Pancreas (tissue), 10 donors: ENCODE measurements at places on chromosomes 6 and 20. TPM values are rescaled to one million over a fixed set of nuclear protein-coding genes. Genes with fewer than 3 reads are reported as not detected.

DNA sequence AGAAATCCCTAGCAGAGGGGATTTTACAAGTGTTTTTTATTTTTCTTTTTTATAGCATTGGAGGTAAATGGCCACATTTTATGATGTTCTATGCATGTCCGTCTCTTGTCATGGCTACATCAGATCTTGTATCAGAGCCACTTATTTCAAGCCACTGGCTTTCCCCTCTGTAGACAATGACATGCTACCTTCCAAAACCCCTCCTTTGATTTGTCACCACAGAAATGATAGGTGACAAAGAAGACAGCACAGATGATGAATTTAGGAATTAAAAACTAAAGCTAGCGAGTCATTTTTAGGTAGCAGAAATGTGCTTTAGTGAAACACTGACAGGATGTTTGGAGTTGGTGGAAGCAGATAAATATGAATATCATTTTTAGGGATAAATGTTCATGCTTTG is 20.8 kb downstream of the PLCB1 start:
- H3K27me3 ChIP-seq, result no peaks in the 10 kb centered on the region
- no peak overlapping the region for H3K4me3 ChIP-seq
- peaks cover 31% of the 10 kb centered on the region for H3K4me1 ChIP-seq
- no peak overlapping the region for H3K27ac ChIP-seq

- H3K27me3 ChIP-seq, result peaks cover 3% of the 10 kb centered on the region
- H3K27ac ChIP-seq, result no peak overlapping the region
- H3K4me3 ChIP-seq, result no peak overlapping the region
- no peaks in the 10 kb centered on the region for H3K36me3 ChIP-seq
- no peak for DNase-seq
These were observed 15.5 kb upstream of the CARMIL1 start for GRCh38 chr6:25263657-25264056.

DNA sequence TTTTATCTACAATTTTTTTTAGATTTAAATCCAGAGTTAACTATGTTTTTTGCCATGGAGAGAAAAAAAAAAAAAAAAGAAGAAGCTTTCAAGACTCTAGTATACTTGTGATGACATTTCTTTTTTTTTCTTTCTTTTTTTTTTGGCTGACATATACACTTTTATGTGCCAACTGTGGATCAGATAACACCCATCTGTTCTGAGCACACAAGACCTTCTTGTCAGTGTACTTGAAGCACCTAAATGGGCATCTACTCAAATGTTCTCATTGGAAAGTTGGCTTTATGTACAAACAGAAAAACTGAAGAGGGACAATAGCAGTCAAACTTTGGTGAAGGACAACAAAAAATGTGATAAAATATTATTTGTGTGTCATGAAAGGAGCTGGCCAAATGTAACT is 904.5 kb downstream of the GRIK2 start:
- no peak for DNase-seq
- H3K27me3 ChIP-seq, result no peaks in the 10 kb centered on the region
- H3K27ac ChIP-seq, result no peak overlapping the region
- H3K4me1 ChIP-seq, result no peaks in the 10 kb centered on the region
- no peak overlapping the region for H3K4me3 ChIP-seq

GRCh38 chr20:56974499-56975250 is 291.8 kb downstream of the BMP7 start:
- DNase-seq, result peak; percentile 26
- H3K36me3 ChIP-seq, result no peaks in the 10 kb centered on the region
- no peak overlapping the region for H3K4me3 ChIP-seq

DNA sequence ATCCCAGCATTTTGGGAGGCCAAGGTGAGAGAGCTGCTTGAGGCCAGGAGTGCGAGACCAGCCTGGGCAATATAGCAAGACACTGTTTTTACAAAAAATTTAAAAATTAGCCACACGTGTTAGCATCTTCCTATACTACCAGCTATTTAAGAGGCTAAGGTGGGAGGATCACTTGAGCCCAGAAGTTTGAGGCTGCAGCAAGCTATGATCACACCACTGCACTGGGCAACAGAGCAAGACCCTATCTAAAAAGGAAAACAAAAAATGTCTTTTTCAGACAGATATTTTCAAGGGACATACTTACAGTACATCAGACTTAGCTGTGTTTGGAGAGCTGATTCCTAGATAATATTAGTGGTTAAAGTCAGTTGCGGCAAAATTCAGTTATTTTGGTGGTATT is 72.9 kb upstream of the XRN2 start:
- H3K36me3 ChIP-seq, result peaks cover 19% of the 10 kb centered on the region
- no peaks in the 10 kb centered on the region for H3K4me1 ChIP-seq
- no peak for DNase-seq
- no peak overlapping the region for H3K27ac ChIP-seq
- no peak overlapping the region for H3K4me3 ChIP-seq

GRCh38 chr6:88298066-88298845 is 132.1 kb upstream of the CNR1 start:
- no peaks in the 10 kb centered on the region for H3K36me3 ChIP-seq
- DNase-seq, result no peak
- no peak overlapping the region for H3K4me3 ChIP-seq
- no peaks in the 10 kb centered on the region for H3K27me3 ChIP-seq
- H3K27ac ChIP-seq, result no peak overlapping the region

- peaks cover 3% of the 10 kb centered on the region for H3K4me1 ChIP-seq
- no peak for DNase-seq
- H3K27me3 ChIP-seq, result peaks cover under 1% of the 10 kb centered on the region
- no peak overlapping the region for H3K4me3 ChIP-seq
These were observed 1.4 kb upstream of the RAET1G start for GRCh38 chr6:149924206-149924932.

DNA sequence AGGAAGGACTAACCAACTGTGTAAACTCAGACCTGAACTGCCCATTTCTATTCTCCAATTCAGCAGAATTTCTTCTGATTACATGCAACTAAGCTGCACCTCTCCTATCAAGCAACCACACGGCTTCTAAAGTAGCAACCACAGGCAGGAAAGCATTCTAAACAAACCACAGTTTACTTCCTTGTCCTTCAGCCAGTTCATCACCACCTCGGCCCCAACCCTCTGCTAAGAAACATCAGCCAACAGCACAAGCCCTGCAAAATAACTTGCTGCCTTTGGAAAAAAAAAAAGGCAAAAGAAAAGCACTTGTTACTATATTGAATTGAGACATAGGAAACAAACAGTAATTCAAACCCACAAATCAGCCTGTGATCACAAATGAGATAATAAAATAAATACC is 140.3 kb downstream of the NFATC2 start:
- H3K27me3 ChIP-seq, result no peaks in the 10 kb centered on the region
- no peak overlapping the region for H3K4me3 ChIP-seq
- no peaks in the 10 kb centered on the region for H3K36me3 ChIP-seq
- H3K27ac ChIP-seq, result no peak overlapping the region

The COL21A1 gene
- 0.32 TPM for total RNA-seq

- H3K27me3 ChIP-seq, result no peaks in the 10 kb centered on the region
- H3K36me3 ChIP-seq, result no peaks in the 10 kb centered on the region
- H3K4me3 ChIP-seq, result no peak overlapping the region
- DNase-seq, result no peak
These were observed 6.7 kb downstream of the MCUR1 start for GRCh38 chr6:13807696-13808095.

DNA sequence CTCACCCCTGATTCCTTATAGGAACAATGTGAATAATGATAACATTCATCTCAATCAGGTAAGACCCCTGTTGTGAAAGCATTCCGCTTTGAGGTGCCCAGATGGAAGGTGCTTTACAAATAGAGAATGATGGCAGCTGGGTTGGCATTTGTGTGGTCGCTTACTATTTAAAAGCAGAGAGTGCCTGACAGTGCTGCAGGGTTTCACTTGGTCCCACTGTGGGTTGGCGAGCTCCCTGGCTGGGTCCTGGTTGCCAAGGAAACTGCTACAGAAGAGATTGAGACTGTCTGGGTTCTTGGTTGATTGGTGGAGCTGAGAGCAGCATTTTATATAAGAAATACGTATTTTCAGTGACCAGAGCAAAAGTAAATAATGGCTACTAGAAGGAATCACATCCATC is 207.2 kb upstream of the KCNQ5 start:
- DNase-seq, result no peak
- H3K27ac ChIP-seq, result no peak overlapping the region
- H3K36me3 ChIP-seq, result no peaks in the 10 kb centered on the region
- H3K4me3 ChIP-seq, result no peak overlapping the region
- no peaks in the 10 kb centered on the region for H3K27me3 ChIP-seq

DNA sequence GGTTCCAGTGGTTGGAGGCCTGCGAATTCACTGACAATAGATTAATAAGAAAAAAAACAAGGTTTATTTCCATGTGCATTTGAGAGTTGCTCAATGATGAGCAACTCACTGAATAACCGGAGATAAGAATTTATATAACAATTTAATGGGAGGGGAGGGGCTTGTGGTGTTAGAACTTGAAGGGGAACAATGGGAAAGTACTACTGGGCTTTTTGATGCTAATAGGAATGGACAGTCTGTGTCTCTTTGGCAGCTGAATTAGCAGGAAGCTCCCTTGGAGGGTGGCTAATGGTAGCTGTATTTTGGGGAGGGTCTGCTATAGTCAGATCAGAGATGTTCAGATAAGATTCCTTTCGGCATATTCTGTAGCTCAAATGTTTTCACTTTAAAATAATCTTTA is 62.4 kb upstream of the GMDS start:
- H3K36me3 ChIP-seq, result no peaks in the 10 kb centered on the region
- H3K27ac ChIP-seq, result no peak overlapping the region
- no peaks in the 10 kb centered on the region for H3K4me1 ChIP-seq
- H3K27me3 ChIP-seq, result no peaks in the 10 kb centered on the region
- no peak for DNase-seq

DNA sequence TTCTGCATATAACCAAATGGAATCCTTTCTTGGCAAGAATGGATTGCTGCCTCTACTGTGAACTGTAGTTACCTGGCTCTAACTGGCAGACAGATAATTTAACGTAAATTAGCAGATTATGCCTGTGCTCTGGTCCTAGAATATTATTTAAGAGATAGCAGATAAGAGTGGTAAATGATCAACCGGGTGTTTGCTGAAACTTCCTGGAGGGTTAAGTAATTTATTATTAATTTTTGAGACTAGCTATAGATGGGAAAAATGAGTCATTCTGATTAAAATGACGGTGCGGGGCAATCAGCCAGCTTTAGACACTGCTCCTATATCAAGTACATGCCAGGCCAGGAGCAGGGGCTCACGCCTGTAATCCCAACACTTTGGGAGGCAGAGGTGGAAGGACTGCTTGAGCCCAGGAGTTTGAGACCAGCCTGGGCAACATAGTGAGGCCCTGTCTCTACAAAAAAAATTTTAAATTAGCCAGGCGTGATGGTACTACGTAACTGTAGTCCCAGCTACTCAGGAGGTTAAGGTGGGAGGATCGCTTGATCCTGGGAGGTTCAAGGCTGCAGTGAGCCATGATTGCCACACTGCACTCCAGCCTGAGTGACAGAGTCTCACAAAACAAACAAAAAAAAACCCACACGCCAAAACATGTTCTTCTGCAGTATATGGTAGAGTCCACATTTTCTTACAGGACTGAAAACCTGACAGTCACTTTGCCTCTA is 22.6 kb downstream of the B4GALT5 start:
- H3K4me1 ChIP-seq, result peaks cover 84% of the 10 kb centered on the region
- peak overlapping the region; percentile 22 for H3K27ac ChIP-seq
- H3K36me3 ChIP-seq, result no peaks in the 10 kb centered on the region
- peak; percentile 60 for DNase-seq

GRCh38 chr6:135567375-135568083 is 70.0 kb upstream of the AHI1 start:
- H3K4me1 ChIP-seq, result peaks cover 21% of the 10 kb centered on the region
- H3K27me3 ChIP-seq, result no peaks in the 10 kb centered on the region
- no peak for DNase-seq
- H3K27ac ChIP-seq, result no peak overlapping the region

- H3K4me3 ChIP-seq, result no peak overlapping the region
- H3K36me3 ChIP-seq, result no peaks in the 10 kb centered on the region
- no peaks in the 10 kb centered on the region for H3K4me1 ChIP-seq
- no peak for DNase-seq
These were observed 53.9 kb downstream of the FAM120B start for GRCh38 chr6:170360476-170360875.

DNA sequence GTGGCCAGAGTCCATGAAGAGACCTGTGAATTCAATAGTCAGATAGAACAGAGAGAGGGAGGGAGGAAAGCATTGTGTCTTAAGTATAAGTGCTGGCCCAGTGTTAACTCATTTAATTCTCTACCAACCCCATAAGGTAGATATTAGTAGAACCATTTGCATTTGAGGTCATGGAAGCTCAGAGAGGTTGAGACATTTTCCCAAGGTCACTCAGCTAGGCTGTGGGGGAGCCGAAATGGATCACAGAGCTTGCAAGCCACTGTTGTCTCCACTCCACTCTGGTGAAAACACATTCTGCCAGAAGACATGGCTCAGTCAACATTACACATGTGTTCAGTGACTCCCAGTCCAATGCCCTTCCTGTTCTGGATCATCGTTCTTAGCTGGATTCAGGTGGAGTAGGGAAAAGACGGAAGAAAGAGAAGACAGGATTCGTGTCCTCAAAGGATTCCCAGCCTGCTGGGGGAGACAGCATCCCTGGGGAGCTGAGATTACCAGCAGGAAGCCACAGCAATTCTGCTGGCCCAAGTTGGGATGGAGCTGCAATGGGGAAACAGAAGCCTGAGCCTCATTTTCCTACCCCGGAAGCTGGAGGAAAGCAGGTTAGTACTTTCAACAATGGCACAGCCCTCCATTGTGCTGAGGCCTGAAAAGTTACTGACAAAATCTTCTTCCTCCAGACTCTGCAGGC is 27.0 kb upstream of the MDGA1 start:
- H3K36me3 ChIP-seq, result no peaks in the 10 kb centered on the region
- no peaks in the 10 kb centered on the region for H3K4me1 ChIP-seq
- no peak overlapping the region for H3K27ac ChIP-seq
- no peak for DNase-seq
- H3K27me3 ChIP-seq, result no peaks in the 10 kb centered on the region
